ENCODE measurements at places on chromosomes 7 and 10.

GRCh38 chr10:2919016-2919415 is 148.3 kb upstream of the PFKP start:
- no peak overlapping the region for H3K27ac ChIP-seq
- H3K4me1 ChIP-seq = no peaks in the 10 kb centered on the region
- DNase-seq = no peak
- H3K36me3 ChIP-seq = no peaks in the 10 kb centered on the region
- no peaks in the 10 kb centered on the region for H3K27me3 ChIP-seq
- H3K4me3 ChIP-seq = no peak overlapping the region

DNA sequence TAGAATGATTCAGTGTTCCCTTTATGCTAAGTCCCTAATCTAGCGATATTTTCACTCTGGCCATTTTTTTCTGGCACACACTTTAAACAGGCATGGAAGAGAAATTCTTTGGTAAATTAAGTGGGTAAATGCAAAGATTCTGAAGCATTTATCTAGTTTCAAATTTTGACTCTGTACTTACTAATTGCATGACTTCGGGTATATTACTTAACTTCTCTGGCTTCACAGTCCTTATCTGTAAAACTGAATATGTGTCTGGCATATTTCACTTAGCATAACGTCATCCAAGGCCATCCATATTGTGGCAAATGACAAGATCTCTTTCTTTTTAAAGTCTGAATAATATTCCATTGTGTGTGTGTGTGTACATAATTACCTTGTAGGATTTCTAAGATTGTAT is 114.5 kb downstream of the MBL2 start:
- no peaks in the 10 kb centered on the region for H3K36me3 ChIP-seq
- no peak for DNase-seq
- H3K4me3 ChIP-seq = no peak overlapping the region
- no peaks in the 10 kb centered on the region for H3K27me3 ChIP-seq

- no peak overlapping the region for H3K27ac ChIP-seq
- H3K4me3 ChIP-seq = no peak overlapping the region
- no peaks in the 10 kb centered on the region for H3K36me3 ChIP-seq
- no peak for DNase-seq
- no peaks in the 10 kb centered on the region for H3K27me3 ChIP-seq
These were observed 93.3 kb upstream of the DUSP5 start for GRCh38 chr10:110404413-110404812.

GRCh38 chr7:12162415-12163113 is 48.5 kb upstream of the TMEM106B start:
- H3K27ac ChIP-seq = no peak overlapping the region
- H3K4me1 ChIP-seq = no peaks in the 10 kb centered on the region
- H3K4me3 ChIP-seq = no peak overlapping the region
- no peaks in the 10 kb centered on the region for H3K27me3 ChIP-seq

DNA sequence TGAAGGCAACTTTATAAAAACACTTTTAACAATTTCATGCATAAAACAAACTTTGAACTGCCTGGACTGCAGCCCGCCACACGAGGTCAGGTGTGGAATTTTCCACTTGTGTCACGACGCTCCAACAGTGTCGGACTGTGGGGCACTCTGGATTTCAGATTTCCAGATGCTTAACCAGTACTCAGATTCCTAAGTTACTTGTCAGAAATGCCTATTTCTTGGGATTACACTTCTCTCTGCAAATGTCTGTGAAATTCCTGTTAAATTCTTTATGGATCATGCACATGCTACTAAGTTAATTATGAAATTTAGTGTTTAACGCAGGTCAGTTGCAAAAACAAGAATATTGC is 473 bp upstream of the GPER1 start:
- no peak overlapping the region for H3K27ac ChIP-seq
- H3K4me3 ChIP-seq = no peak overlapping the region
- no peaks in the 10 kb centered on the region for H3K27me3 ChIP-seq
- peaks cover 23% of the 10 kb centered on the region for H3K4me1 ChIP-seq

DNA sequence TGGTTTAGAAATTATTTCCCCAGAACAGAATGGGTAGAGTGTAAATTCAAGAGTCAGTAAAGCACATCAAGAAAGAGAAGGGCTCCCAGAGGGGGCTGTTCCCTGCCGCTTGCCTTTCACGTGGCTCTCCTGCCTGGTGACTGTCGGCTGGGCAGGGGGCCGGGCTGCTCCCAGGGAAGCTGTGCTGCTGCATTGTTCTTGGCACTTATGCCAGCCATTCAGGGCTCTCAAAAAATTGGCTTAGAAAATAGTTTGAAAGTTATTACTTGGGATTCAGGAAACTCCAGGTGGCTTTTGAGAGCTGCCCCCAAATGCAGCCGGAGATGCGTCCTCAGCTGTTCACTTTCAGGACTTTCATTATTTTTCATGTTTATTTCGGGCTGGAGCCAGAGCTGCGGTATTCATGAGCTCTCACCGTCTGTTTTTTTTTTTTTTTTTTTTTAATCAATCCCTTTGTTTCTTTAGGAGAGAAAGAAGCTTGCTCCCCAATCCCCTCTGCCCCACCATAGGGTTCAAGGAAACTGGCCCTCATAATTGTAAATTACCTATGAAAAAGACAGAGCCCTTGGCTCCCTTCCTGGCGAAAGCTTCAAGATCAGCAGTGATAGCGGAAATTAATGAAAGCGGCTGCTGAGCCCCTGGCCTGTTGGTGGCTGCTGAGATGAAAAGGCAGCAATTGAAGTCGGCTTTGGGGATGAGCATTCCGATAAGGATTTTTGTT is 94.1 kb downstream of the SORCS3 start:
- H3K27ac ChIP-seq = no peak overlapping the region
- no peaks in the 10 kb centered on the region for H3K27me3 ChIP-seq
- no peaks in the 10 kb centered on the region for H3K4me1 ChIP-seq
- H3K4me3 ChIP-seq = no peak overlapping the region

GRCh38 chr7:158803367-158803969 is 25.8 kb downstream of the ESYT2 start:
- H3K27me3 ChIP-seq = no peaks in the 10 kb centered on the region
- peaks cover 14% of the 10 kb centered on the region for H3K4me1 ChIP-seq

All from body of pancreas (tissue), 4 donors.